ENCODE measurements at places on chromosomes 7 and 10. TPM values are rescaled to one million over a fixed set of nuclear protein-coding genes. Genes with fewer than 3 reads are reported as not detected.
A peak's percentile ranks its signal among the peaks of the same experiment; 100 is the strongest.

- H3K27ac ChIP-seq = peak overlapping the region; percentile 65
- no peak overlapping the region for H3K4me3 ChIP-seq
- H3K27me3 ChIP-seq = no peaks in the 10 kb centered on the region
- peaks cover 36% of the 10 kb centered on the region for H3K4me1 ChIP-seq
- DNase-seq = no peak
Observed at GRCh38 chr7:105050493-105050892, 36.5 kb downstream of the KMT2E start.

The PNLIP gene
- polyA plus RNA-seq = not detected

The TUBB8 gene
- not detected for polyA plus RNA-seq

The NKX1-2 gene
- polyA plus RNA-seq = not detected

DNA sequence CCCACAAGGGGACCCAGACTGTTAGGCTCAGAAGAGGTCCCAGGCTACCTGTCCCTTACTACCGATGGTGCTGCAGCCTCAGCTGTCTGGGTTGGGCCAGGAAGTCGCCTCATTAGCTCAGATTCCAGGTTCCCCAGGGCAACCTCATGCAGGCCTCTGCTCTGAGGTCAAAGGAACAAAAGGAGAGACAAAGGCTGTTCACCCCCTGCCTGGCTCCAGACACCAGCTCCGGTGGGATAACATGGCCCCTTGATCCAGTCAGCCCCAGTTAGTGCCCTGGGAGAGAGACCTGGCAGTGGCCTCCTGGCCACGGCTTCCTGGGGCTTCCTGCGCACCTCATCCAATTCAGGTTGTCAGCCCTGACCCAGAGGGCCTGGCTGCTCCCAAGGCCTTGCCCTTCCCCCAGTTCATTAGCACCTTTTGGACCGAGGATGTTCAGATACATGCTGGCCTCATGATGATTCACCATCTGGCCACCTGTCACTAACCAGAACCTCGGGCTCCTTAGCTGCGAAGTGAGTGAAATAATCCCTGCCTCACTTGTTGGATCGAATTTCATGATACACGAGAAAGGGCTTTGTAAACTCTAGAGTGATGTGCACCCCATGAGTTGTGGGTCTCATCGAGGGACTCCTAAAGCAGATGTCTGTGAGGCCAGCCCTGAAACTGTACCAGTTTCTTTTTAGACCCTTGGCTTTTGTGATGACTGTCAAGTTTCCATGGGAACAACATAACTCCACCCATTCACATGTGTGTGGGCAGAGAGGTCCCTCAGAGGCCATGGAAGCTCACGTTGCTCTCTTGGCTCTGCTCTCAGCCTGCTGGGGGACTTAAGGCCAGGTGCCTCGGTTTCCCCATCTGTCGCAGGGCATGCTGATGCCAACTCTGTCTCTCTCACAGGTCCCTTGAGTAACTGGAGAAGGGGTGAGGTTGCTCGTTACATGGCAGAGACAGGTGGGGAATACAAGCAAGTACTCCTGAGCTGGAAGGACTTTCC is 79.5 kb upstream of the PCBD1 start:
- H3K36me3 ChIP-seq = no peaks in the 10 kb centered on the region
- DNase-seq = no peak
- H3K27ac ChIP-seq = no peak overlapping the region

The CLCN1 gene
- not detected for polyA plus RNA-seq

The HMX3 gene
- not detected for polyA plus RNA-seq

The LIPM gene
- polyA plus RNA-seq = not detected

The SLC39A12 gene
- not detected for polyA plus RNA-seq

- no peak for DNase-seq
- no peak overlapping the region for H3K4me3 ChIP-seq
- H3K4me1 ChIP-seq = peaks cover 11% of the 10 kb centered on the region
- H3K27ac ChIP-seq = no peak overlapping the region
Observed at GRCh38 chr10:99560277-99561126, 27.8 kb downstream of the NKX2-3 start.

DNA sequence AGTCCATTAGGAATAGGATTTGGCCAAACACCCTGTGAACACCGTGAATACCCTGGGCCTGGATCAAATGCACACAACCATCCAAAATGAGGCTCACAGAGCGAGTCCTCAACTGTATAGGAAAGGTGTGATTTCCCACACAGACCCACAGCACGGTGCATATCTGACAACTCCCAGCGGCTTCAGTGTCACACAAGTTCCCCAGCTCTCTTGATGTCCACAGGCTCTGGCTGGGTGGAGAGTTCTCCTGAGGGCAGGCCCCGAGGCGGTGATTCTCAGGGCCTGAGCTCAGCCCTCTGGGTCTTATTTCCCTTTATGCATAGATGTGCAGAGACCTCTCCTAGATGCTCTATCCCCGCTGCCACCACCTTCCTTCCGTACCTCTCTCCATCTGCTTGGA is 64.1 kb downstream of the SH3PXD2A start:
- H3K4me1 ChIP-seq = no peaks in the 10 kb centered on the region
- no peaks in the 10 kb centered on the region for H3K27me3 ChIP-seq
- no peaks in the 10 kb centered on the region for H3K36me3 ChIP-seq
- H3K27ac ChIP-seq = no peak overlapping the region
- no peak for DNase-seq

The HOXA2 gene
- not detected for polyA plus RNA-seq

DNA sequence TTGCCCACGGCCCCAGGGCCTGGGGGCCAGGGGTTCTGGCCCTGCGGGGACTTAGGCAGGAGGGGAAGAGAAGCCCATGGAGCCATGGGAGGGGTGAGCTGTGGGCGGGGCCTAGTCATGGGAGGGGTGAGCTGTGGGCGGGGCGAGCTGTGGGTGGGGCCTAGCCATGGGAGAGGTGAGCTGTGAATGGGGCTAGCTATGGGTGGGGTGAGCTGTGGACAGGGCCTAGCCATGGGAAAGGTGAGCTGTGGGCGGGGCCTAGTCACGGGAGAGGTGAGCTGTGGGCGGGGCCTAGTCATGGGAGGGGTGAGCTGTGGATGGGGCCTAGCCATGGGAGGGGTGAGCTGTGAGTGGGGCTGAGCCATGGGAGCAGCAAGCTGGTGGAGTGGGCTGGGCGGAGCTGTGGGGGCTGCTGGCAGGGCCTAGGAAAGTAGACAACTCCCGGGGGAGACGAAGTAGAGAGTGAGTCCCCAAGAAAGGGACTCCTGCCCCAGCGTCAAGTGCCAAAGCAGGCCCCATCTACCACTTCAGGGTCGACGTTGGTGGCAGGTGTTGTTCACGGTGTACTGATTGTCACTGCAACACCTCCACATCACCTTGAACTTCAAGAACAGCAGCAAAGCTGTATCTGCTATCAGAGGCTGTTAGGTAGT is 19.2 kb upstream of the TTYH3 start:
- H3K27me3 ChIP-seq = no peaks in the 10 kb centered on the region
- no peak overlapping the region for H3K4me3 ChIP-seq
- no peak overlapping the region for H3K27ac ChIP-seq
- no peaks in the 10 kb centered on the region for H3K36me3 ChIP-seq

The MEOX2 gene
- polyA plus RNA-seq = not detected

Measured in naive B cell (primary cell).